Stimulated activated CD8-positive, alpha-beta memory T cell treated with anti-CD3 and anti-CD28 coated beads, Interleukin-15, amount 100 ng/mL, for 48 hours (primary cell): ENCODE measurements at places on chromosomes 7 and 10.

DNA sequence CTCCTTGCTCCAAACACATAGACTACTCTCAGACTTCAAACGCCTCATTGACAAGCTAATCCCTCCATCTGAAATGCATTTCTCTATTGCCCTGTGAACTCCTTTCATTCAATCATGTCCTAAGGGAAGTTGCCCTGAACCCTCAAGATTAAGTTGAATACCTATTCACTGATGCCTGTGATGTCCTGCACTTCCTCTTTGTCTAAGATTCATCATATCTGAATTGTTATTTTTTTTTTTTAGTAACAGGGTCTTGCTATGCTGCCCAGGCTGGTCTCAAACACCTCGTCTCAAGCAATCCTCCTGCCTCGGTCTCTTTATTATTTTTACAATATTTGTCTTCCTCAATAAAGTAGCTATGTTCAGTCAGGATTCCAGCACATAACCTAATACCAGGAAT is 3.2 kb downstream of the PSMA2 start:
- DNase-seq, result no peak

- no peak for DNase-seq
Measured at GRCh38 chr10:27457261-27457945, 46.7 kb upstream of the RAB18 start.

GRCh38 chr7:13411151-13411550 is 578.3 kb downstream of the ETV1 start:
- DNase-seq, result no peak

GRCh38 chr10:33117816-33118215 is 159.8 kb upstream of the ITGB1 start:
- no peak for DNase-seq

GRCh38 chr10:35684586-35684985 is 42.5 kb upstream of the FZD8 start:
- DNase-seq, result no peak

- no peak for DNase-seq
Measured at GRCh38 chr7:15905251-15906040, 219.0 kb upstream of the MEOX2 start.

GRCh38 chr7:76315364-76315763 is 12.9 kb downstream of the HSPB1 start:
- no peak for DNase-seq

- no peak for DNase-seq
Measured at GRCh38 chr10:66964946-66965345, 39.1 kb downstream of the LRRTM3 start.

GRCh38 chr7:131586259-131586658 is 29.8 kb upstream of the PODXL start:
- no peak for DNase-seq

DNA sequence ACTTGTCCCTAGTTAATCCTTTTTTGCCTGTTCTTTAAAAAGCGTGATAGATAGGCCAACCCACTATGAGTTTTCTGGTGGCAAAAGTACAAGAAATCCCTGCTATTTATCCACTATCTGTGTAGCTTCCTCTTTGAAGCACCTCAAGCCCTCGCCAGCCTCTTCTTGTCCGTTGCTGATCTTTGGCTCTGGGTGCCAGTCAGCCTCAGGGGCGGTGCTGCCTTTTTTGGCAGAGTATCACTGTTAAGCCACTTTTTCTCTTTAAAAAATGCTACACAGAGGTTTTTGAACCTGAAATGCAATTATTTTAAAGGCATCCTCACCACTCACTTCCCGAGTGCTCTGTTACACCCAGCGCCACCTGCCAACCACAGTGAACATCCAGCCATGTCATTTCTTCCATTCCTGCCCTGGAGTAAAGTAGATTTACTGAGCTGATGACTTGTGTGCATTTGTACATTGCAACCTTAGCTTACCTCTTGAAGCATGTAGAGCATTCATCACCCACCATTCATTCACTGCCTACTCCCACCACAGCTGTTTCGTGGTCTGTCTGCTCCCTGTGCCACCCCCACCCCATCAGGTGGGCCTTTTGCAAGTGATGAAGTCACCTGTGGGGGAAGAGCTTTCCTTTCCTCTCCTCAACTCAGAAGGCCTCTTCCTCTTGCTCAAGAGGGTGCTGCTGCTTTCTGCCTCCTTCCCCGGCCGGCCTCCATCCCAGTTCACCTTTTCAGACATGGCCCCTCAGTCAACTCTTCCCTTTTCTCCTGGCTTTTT is 414.2 kb upstream of the GALNT17 start:
- DNase-seq, result no peak

GRCh38 chr10:774661-775244 is 85.3 kb upstream of the DIP2C start:
- DNase-seq, result no peak

DNA sequence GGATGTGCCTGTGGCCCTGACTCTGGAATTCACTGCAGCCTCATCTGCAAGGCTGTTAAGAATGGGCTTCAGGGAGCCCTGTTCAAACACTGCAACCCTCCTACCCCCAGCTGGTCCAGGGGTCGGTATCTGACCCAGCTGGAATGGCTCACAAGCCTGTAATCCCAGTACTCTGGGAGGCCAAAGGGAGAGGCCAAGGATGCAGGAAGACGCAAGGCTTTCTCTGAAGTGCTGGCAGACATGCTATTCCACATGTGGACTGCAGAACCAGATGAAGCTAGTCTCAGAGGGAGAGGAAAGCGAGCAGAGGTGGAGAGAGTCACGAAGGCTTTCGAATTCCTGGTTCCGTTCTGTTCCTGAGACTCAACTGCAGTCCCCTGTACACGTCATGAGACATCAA is 45.0 kb downstream of the ESYT2 start:
- DNase-seq, result no peak

DNA sequence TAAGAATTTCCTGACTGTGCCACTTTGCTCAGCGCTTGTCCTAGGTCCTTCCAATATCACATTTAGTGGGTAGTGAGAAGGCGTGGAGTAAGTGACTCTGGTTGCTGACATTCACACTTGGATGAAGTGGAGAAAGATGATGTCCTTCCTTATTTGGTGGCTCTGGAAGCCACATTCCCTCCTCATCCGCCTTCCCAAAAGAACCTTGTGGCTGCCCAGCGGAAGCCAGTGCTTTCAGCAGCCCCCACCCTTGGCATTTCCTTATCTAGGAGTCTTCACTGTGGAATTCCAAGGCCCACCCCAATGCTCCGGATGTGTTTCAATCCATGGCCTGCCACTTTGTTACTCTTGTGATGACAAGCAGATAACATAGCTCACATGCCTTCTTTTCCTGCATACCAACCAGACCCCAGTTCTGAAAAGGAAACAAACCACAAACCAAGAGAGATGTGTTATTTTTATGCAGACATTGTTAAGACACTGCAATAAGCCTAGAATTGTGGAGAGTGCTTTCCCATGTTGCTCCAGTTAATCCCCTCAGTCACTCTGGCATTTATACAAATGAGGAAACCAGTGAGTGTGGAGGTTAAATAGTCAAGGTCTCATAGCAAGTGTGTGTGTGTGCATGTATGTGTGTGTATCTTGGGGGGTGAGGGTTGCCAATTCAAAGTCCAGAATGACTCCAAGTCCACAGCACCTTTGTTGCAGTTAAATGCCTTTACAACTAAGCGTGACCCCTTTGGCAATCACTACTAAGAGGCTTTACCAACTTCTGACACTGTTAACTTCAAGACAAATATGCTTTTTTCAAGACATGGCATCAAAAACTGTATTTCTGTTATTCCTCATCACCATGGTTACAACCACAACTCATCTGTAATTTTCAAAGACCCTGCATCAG is 10.3 kb upstream of the ANKRD1 start:
- DNase-seq, result no peak

DNA sequence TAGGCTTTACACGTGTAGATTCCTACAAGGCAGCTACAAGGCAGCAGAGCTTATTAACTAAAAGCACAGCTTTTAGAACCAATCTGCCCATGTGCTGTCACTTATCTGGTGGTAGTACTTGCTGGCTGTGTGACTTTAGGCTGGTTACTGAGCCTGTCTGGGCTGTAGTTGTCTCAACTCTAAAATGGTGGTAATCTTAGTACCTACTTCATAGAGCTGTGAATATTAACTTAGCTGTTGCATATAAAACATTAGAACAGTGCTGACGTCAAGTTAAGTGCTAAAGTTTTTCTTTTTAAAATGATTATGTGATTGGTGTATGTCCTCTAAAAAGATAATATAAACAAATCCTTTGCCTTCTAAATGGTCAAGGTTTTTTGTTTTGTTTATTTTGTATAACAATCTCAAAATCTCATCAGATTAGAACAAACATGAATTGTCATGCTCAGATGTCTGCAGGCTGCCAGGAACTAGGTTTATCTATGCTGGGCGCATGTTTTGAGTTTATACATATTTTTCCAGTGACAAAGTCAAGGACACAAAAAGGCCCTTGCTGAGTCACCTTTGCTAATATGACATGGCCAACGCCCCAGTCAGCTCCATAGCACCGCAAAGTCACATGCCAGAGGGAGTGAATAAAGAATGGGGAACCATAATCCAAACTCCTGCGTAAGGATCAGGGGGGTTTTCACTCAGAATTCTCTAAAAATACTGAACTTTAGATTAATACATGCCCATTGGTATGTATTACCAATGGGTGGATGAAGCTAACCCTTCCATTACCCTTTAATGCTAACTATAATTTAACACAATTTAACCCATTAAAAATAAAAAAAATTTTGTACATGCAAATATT is 39.8 kb upstream of the ARL4A start:
- no peak for DNase-seq

DNA sequence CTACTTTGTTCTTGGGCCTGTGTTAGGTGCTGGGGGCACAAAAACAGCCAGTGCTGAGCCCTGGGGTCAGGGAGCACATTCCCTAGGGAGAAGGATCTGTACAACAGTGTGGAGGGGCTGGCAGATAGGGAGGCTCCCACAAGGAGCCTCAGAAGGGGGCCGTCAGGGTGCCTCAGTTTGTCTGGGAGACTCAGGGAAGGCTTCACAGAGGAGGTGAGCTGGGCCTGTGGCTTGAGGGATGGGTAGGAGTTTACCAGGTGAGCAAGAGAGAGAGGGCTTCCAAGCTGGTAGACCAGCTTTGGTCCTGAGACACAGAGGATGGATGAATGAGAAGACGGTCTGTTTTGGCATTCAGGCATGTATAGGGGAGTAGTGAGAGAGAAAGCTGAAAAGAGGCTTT is 52.1 kb downstream of the CAMK1D start:
- DNase-seq, result no peak

- DNase-seq, result no peak
Measured at GRCh38 chr7:47511699-47512370, 70.1 kb downstream of the TNS3 start.
